ENCODE measurements at places on chromosomes 3 and 15.

- DNase-seq = no peak
Observed at GRCh38 chr3:108352176-108352575, 55.8 kb downstream of the HHLA2 start.

GRCh38 chr3:98532275-98532637 lies 478 bp downstream of the GPR15 start:
- DNase-seq = no peak

- no peak for DNase-seq
Observed at GRCh38 chr3:24589931-24590880, 95.6 kb upstream of the THRB start.

DNA sequence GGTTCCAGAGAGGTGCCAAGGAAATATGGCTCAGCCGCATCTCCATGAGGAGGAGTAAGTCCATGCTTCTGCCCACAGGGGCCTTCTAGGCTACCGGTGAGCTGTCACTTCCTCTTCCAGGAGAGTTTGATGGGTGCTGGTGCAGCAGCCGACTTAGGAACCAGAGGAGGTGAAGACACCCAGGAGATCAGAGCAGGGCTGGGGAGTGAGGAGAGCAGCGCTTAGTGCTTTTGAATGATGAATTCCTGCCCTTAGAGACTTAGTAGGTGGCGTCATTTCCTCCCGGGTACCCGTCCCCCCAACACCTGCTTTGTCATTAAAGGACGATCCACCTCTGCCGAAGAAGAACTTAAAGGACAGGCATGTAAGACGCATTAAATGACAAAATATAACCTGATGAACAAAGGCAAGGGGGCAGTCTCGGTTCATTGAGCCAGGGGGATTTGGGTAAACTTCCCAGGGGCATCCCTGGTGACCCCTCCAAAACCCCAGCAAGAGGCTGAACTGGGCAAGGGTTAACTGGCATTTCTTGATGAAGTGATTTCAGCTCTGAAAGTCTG lies 67.6 kb downstream of the HES1 start:
- DNase-seq = no peak

- no peak for DNase-seq
Observed at GRCh38 chr3:158492685-158493084, 78.3 kb upstream of the MLF1 start.

DNA sequence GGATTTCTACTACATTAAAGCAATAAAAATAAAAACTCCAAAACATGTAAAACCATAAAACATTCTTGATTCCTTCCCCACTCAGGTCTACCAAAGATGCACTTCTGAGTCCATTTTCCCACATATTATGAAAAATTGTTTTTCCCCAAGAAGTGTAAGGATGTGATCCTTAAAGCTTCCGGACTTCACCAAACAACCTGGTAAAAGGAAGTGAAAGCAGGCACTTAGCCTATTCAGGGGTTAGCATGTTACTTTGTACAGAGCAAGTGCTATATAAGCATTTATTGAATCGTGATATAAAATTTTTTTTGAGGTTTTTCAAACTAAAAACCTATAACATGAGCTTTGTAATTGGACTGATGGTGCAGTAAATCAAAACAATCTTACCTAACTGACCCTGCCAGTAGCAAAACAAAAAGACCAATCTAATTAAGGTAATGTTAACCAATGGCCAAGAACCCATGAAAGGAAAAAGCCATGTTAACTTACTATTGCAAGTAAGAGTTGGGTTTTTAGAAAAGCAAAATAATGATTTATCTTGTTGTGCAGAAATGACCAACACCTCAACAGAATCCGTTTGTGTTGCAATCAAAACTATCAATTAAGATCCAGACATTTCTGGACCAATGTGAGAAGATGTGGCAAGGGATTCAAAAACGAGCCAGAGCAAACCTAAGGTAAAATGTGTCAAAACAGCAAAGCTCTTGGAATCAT lies 1.8 kb downstream of the SETD2 start:
- no peak for DNase-seq

GRCh38 chr3:15428539-15428938 lies 1.1 kb downstream of the EAF1 start:
- no peak for DNase-seq

GRCh38 chr15:88274553-88275460 lies 18.3 kb upstream of the NTRK3 start:
- peak; percentile 37 for DNase-seq

DNA sequence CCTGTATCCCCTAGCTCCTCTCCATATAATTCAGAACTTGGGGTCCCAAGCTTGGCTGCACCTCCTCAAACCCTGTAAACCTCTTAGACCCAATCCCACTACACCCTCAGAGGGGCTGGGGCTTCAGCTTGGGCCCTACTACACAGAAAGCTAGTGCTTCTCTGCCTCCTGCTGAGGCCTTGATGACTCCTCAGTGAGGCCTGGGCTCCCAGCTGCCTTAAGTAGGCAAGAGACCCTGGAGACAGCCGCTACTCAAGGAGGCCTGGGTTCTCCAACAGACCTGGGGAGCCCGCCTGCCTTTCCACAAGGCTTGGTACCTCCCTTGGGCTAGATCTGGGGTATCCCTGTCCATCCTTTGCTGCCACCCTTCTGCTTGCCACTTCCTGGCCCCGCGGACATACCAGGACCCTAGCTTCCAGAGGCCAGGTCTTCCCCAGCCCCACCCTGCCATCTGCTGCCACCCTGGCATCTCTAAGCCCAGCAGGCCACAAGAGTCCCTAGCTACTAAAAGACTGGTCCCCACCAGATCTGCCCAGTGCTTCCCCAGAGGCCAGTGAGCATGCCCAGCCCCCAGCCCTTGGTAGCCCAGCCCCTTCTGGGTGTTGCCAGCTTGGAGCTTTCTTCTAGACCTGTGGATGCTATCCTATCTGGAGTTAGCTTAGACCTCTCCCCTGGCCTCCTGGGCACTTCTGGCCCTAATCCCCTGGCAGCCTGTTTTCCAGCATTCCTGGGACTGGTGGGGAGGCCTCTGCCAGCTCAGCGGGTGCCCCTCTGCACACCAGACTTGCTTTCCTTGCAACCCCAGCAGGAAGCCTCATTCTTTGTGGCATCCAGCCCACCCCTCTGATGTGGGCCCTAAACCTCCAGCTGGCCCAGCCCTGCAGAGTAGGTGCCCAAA lies 13.7 kb downstream of the C15orf39 start:
- DNase-seq = no peak
